Activated T-cell treated with anti-CD3 and anti-CD28 coated beads, Interleukin-2, amount 50 U/mL, for 72 hours (primary cell): ENCODE measurements at places on chromosomes 4 and X. TPM values are rescaled to one million over a fixed set of nuclear protein-coding genes. Genes with fewer than 3 reads are reported as not detected.

GRCh38 chr4:169612871-169613859, 782 bp upstream of the NEK1 start:
- DNase-seq, result peak; percentile 71

The CFP gene
- total RNA-seq, result 6.4 TPM

The STBD1 gene
- total RNA-seq, result not detected

DNA sequence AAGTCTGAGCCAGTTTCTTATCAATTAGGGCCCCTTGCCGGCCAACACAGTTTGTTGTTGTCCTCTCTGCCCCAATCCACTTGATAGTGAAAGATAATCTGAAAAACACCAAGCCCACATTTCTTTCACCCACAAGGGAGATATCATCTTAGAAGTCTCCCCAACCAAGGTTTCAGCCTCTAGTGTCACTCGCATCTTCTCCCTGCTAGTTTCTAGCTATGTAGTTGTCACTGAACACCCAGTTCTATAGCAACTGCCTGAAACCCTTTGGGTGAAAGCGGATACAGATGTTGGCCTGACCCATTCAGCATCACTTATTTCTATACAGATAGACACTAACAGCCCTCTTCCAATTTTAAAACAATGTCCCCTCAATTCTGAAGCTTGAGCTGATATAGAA, 116.3 kb downstream of the BMP15 start:
- no peak for DNase-seq
